Ascending aorta (tissue), 2 donors: ENCODE measurements at places on chromosomes 6 and 20.

- no peak overlapping the region for H3K27ac ChIP-seq
- DNase-seq = no peak
- no peak overlapping the region for H3K4me3 ChIP-seq
Observed at GRCh38 chr6:116450185-116450710, 10.9 kb upstream of the CALHM6 start.

DNA sequence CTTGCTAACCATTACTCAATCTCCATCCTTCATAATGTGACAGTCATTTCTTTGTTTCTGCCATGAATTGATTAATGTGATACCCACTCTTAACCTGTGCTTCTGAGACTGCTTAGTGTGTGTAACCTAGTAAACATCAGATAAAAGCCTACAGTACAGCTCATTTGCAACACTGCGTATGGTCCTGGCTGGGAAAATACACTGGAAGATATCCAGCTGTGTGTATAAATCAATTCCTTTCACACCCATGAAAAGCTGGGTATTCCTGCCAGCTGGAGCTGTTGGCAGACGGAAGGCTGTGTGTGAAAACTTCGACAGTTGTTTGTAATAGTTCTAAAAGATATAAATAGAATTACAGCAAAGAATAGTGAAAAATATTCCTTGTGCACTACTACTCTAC is 509.2 kb downstream of the FRK start:
- DNase-seq = no peak
- H3K36me3 ChIP-seq = no peaks in the 10 kb centered on the region
- no peak overlapping the region for H3K27ac ChIP-seq
- H3K27me3 ChIP-seq = no peaks in the 10 kb centered on the region
- H3K4me1 ChIP-seq = peaks cover 8% of the 10 kb centered on the region
- no peak overlapping the region for H3K4me3 ChIP-seq

DNA sequence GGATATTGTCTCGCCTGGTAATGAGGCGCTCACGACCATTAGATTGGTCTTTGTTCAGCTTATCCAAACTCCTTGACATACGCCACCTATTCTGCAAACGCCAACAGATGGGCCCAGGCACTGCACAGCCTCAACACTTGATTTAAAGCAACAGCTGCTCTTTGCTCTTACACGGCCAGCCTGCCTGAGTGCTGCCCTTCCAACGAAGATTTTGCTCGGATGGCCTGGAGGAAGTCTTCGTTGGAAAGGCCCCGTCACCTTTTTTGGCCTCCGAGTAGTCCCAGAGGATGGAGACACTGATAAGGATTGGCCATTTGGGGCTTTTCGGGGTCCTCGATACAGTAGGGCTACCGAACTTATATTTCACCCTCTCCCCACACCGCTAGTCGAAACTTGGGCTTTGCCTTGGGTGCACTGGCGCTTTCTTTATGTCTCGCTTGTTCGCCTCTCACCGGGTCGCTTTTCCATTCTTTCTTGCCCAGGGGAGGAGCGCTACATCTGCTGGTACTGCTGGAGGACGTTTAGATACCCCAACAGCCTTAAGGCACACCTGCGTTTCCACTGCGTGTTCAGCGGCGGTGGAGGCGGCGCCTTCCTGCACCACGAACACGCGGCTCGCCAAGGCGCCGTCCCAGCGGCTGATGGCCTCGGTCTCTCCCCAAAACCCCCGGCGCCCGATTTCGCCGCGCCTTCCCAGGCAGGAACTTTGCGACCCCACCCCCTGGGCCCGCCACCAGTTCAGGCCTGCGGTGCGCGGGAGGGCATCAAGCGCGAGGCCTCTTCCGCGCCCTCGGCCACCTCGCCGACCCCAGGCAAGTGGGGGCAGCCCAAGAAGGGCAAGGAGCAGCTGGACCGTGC is 6.1 kb downstream of the PRDM13 start:
- H3K27me3 ChIP-seq = peaks cover 37% of the 10 kb centered on the region
- no peak for DNase-seq
- H3K27ac ChIP-seq = no peak overlapping the region
- peaks cover 15% of the 10 kb centered on the region for H3K4me1 ChIP-seq
- no peaks in the 10 kb centered on the region for H3K36me3 ChIP-seq

DNA sequence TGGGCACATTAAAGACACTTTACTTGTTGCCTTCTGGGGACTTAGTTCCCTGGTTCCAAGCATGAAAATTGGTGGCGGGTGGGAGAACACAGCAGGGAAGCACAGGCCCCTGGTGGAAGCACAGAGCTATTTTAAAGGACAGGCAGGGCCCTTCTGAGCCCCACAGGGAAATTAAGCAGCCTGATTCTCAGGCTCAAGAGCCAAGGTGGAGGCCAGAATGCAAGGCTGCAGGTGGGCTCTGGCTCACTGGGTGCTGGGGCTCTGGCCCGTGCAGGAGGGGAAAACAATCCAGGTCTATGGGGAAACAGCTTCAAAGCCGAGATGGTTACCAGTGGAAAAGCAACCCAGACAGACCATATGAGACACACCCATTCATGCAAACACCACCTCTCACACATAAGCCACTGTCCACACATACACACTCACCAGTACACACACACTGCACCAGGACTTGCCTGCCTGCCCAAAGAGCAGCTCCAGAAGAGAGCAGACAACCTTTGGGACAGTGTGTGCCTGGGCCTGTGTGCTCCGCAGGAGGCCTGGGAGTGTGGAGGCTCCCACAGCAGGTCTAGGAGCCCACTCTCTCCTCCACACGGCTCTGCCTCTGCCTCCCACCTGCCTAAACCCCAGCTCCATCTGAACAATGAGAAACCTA is 30.6 kb downstream of the TFEB start:
- H3K4me1 ChIP-seq = peaks cover 7% of the 10 kb centered on the region
- no peaks in the 10 kb centered on the region for H3K36me3 ChIP-seq
- H3K4me3 ChIP-seq = no peak overlapping the region
- no peak for DNase-seq
- H3K27ac ChIP-seq = peak overlapping the region; percentile 86

DNA sequence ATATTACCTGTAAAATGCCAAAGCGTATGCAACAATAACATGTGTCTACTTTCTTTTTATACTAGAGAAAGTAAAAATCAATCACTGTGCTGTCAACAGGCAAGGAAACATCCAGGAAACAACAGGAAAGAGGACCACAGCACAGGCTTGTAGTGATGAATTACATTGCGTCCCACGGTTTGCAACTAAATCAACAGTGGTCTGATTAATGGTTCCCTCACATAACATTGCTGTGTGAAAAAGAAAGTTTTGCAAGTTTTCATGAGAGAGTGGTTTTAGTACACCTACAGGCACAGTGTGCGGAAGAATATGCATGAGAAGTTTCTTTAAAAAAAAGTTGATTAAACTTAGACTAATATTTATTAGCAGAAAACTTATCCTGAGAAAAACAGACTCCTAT is 329.5 kb upstream of the HSF2 start:
- H3K4me1 ChIP-seq = no peaks in the 10 kb centered on the region
- no peaks in the 10 kb centered on the region for H3K27me3 ChIP-seq
- DNase-seq = no peak
- H3K4me3 ChIP-seq = no peak overlapping the region
- no peaks in the 10 kb centered on the region for H3K36me3 ChIP-seq

DNA sequence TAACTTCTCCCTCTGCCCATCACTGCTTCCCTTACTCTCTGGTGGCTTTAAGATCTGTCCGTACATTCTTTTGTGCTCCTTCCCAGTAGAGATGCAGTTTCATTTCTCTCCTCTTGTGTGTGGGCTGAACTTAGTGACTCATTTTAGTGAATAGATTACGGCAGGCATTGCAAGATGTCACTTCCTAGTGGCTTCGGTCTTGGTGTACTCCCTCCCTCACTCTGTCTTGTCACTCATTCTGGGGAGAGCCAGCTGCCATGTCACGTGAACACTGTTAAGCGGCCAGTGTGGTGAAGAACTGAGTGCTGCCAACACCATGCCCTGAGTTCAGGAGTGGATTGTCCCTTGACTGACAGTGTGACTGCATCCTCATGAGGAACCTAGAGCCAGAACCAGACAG is 115.9 kb downstream of the OTOR start:
- H3K27ac ChIP-seq = no peak overlapping the region
- DNase-seq = no peak
- H3K36me3 ChIP-seq = no peaks in the 10 kb centered on the region
- H3K4me1 ChIP-seq = no peaks in the 10 kb centered on the region
- no peak overlapping the region for H3K4me3 ChIP-seq

- H3K4me3 ChIP-seq = no peak overlapping the region
- H3K27ac ChIP-seq = no peak overlapping the region
- no peak for DNase-seq
Observed at GRCh38 chr6:3533981-3534380, 77.1 kb upstream of the SLC22A23 start.

- H3K4me3 ChIP-seq = no peak overlapping the region
- no peak for DNase-seq
- peaks cover 1% of the 10 kb centered on the region for H3K4me1 ChIP-seq
- no peaks in the 10 kb centered on the region for H3K27me3 ChIP-seq
Observed at GRCh38 chr6:4884646-4885340, 108.6 kb downstream of the CDYL start.

DNA sequence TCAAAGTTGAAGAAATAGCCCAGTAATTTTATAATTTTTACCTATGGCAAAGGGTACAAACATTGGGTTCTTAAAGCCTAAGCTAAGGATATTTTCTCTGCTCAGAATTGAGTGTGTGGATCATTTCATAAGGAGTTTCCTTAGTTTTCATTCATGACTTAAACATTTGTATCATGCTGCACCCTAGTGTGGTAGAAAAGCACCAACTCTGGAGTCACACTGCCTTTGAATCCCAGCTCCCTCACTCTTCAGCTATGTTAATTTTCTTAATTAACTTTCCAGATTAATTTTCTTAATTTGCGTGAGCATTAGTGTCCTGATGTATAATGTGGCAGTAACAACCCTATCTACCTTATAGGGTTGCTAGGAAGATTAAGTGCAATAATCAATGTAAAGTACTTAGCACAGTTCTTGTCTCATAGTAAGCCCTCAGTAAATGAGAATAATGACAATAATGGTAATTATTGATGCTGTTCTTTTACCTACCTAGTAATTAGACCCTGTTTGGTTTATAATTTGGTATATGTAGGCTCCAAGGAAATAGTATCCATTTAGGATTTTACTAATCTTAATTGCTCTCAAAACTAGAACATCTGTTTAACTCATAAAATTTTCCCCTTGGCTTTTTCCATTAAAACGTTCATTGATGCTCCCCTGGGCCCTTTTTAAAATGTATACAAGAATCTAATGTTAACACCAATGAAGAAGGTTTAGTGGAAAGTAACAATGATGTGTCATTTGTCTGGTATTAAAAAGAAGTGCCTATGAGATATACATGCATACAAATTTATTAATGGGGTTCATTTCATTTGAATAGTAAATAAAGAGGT is 31.6 kb downstream of the DSE start:
- H3K36me3 ChIP-seq = no peaks in the 10 kb centered on the region
- DNase-seq = no peak
- H3K4me3 ChIP-seq = no peak overlapping the region
- no peaks in the 10 kb centered on the region for H3K27me3 ChIP-seq
- no peak overlapping the region for H3K27ac ChIP-seq

DNA sequence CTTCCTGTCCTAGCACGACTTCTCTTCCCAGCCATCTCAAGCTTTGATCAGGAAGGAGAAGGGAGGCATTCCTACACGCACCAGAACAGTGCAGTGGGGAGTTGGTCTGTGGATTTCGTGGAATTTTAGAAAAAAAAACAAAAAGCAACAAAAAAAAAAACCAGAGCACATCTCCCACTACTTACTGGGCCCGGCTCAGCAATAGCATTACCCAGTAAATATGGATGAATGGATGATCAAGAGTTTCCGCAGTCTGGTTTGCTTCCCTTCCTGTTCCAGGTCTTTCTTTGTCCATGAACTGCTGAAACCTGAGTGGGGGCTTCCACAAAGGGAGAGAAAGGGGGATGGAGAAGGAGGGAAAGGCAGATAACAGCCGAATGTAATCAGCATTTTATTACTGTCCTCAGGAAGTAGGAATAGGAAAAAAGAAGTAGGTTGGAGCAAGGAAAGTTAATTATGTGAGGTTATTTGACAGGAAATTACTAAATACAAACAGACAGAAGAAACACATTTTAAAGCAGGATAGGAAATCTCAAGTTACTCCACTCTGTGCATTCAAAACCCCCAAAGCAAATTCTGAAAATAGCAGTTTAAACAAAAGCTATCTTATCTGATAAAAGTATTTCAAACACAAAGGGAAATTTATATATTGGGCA is 349.0 kb downstream of the PRL start:
- DNase-seq = no peak

GRCh38 chr6:146944077-146944476 is 260.1 kb upstream of the STXBP5 start:
- H3K36me3 ChIP-seq = no peaks in the 10 kb centered on the region
- H3K27me3 ChIP-seq = no peaks in the 10 kb centered on the region
- no peak overlapping the region for H3K27ac ChIP-seq
- no peak for DNase-seq

DNA sequence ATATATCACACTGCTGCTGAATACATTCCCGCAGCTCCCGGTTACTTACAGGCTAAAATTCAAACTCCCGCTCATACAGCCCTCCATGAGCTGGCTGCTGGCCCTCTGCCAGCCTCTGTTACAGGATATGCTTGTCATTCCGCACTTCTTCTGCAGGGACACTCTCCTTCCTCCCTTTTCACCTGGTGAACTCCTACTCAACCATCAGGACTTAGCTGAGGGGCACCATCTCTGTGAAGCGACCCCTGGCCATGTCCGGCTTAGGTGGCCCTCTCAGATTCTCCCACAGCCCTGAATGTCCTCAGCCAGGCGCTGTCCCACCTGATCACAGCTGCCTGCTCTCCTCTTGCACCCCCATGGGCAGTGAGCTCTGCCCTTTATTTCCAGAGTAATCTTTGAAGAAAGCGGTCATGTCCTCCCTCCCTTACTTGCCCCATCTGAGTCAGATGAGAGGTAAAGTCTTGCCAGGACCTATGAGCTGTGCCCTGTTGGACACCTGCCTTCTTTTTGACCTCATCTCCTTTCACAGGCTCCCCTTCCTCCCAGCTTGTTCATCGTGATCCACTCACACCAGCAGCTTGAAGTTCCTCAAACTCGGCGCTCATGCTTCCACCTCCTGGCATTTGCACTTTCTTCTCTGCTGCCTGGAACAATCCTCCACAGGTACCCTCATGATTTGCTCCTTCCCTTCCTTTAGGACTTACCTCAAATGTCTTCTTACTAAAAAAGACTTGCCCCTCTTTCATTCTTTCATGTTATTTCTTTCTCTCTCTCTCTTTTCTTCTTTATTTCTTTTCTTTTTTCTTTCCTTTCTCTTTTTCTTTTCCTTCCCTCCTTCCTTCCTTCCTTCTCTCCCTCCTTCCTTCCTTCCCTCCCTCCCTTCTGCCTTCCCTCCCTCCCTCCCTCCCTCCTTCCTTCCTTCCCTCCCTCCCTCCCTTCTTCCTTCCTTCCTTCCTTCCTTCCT is 5.6 kb downstream of the CYP24A1 start:
- H3K27ac ChIP-seq = no peak overlapping the region
- no peak overlapping the region for H3K4me3 ChIP-seq
- no peaks in the 10 kb centered on the region for H3K4me1 ChIP-seq
- H3K27me3 ChIP-seq = no peaks in the 10 kb centered on the region
- no peaks in the 10 kb centered on the region for H3K36me3 ChIP-seq

- H3K27me3 ChIP-seq = no peaks in the 10 kb centered on the region
- H3K4me3 ChIP-seq = peak overlapping the region; percentile 22
- peak overlapping the region; percentile 78 for H3K27ac ChIP-seq
- DNase-seq = peak; percentile 68
Observed at GRCh38 chr6:53803081-53803860, 8.5 kb downstream of the LRRC1 start.
